ENCODE measurements at places on chromosomes 1 and 21.

GRCh38 chr1:109652402-109652801, 3.5 kb upstream of the GSTM4 start:
- DNase-seq, result no peak

- no peak for DNase-seq
Observed at GRCh38 chr1:3955196-3955772, 55.2 kb upstream of the C1orf174 start.

DNA sequence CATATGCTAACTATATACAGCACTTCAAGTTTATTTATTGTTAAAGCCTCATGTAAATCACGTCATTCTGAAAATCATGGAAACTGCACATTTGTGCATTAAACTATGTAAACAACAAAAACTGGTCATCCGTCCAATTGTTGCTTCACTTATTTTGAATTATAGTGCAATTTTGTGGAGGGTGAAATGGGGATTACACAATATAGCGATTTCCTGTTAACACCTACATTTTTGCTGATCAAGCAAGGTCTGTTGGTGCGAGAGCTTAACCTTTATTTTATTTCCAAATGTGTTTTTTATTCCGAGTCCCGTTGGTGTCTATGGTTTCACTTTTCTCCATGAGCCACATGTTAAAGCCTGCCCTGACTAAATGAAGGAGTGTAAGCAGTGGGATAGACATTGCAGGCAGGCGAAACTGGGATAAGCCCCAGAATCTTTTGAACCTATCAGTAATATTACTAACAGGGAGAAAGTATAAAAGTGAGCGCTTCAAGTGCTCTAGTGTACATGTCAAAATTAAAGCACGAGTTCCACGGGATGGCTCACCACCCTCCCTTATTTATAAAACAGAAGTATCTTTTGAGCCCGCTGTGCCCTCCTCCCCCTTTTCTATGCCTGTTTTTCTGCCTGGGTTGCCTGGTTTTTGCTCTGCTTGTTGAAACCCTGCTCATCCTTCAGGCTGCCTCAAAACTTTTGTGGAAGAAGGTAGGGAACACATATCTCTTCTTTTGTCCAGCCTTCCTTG, 120.7 kb downstream of the NFIA start:
- no peak for DNase-seq

DNA sequence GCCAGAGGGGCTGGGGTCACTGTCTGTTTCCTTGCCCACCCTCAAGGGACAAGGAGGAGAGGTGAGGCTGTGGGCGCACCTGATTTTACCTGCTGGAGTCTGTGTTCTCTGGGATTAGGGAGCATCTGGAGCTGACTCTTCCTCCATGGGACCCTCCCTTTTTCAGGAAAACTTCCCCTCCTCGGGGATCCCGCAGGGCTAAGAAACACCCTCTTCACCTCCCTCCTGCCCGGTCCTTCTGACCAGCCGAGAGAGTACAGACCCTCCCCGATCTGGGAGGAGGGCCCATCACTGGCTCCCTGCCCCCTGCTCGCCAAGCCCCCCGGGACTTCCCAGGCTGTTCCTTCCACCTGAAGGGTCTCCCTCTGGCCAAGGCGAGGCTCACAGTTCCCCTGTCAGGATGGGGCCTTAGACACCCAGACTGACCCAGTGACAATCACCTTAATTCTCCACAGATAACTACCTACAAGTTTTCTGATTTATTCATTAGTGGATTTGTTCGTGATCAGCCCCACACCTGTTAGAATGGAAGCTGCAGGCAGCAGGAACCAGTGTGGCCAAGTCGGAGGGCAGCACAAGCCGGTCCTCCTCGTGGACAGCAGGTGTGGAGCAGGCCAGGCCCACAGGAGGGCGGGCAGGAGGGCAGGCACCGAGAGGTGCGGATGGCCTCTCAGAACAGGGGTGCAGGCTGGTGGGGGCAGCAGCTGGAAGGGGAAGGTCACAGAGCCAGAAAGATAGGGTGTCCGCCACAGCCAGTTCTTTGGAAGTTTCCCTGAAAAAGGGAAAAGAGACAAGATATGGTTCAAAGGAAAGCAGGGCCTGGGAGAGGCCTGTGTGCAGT, 15.9 kb upstream of the SAMD11 start:
- no peak for DNase-seq

GRCh38 chr1:164261691-164262240, 297.2 kb upstream of the PBX1 start:
- DNase-seq, result no peak

DNA sequence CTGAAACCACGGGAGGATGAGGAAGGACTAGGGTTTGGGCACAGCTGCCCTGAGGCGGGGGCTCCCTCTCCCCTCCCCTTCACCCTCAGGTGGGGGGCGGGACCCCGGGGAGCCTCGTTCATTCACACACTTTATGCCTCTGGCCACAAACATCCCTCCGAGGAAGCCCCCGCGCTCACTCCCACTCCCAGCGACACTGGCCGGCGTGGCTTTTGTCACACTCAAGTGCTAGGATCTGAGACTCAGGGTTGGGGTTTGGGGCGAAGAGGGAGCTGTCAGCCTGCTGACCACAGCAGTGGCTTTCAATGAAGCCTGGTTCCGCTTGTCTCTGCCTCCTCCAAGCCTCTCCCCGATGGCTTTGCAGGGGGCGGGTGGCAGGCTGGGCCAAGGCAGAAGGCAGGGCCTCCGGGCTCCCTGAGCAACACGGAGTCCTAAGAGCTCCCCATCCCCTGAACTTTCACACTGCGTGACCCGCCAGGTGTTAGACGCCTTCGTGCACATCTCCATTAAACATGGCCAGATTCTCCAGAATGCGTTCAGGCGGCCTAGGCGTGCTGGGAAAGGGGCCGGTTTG, 178.1 kb downstream of the NPHP4 start:
- DNase-seq, result no peak

DNA sequence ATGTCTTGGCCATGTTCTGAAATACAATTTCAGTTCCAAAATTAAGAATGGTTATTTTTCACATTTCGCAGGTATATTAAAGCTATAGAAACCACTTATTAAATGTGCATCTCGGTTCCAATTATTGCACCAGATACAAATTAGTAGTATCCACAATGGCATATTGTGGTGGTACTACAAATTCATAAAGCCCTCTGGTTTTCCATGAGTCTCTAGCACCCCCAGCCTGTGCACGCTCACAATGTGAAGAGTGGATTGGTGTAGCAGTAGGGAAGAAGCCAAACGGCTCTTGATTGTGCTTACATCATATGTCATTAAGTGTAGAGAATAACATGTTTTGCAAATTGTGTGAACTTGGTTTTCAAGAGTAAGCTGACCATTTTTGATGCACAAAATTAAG, 1.9 kb upstream of the BRINP3 start:
- DNase-seq, result peak; percentile 48

GRCh38 chr1:15289251-15289651, 42.2 kb downstream of the FHAD1 start:
- DNase-seq, result no peak

DNA sequence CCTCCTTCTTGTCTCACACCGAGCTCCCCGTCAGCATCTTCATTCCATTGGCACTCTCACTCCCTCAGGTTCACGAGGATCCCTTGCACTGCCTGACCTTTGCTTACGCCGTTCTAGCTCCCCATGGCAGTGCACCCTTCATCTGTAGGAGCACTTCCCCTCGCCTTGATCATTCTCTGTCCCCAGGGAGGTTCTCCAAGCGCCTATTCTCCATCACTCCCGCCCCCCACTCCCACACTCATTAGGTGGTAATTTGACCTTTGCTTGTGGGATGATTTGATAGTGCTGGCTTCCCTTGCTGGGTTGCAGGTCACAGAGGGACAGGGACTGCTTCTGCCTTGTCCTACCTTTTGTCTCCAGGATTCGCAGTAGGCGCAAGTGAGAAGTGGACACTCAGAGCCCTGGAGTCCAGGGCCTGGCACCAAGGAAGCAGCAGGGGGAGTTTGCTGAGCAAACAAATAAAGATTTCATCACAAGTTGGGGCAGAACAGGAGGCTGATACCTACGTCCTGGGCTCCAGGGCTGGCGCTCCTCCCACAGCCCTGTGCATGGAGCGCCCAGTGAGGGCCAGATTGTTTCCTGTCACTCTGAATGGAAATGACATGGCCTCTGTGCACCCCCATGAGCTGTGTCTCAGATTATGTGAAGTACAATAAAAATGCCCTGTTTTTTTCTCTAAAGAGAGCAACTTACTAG, 82.0 kb upstream of the RUNX3 start:
- no peak for DNase-seq

GRCh38 chr1:182169203-182169602, 107.7 kb upstream of the ZNF648 start:
- no peak for DNase-seq

- peak; percentile 63 for DNase-seq
Observed at GRCh38 chr1:180954005-180954800, 41.5 kb downstream of the KIAA1614 start.

DNA sequence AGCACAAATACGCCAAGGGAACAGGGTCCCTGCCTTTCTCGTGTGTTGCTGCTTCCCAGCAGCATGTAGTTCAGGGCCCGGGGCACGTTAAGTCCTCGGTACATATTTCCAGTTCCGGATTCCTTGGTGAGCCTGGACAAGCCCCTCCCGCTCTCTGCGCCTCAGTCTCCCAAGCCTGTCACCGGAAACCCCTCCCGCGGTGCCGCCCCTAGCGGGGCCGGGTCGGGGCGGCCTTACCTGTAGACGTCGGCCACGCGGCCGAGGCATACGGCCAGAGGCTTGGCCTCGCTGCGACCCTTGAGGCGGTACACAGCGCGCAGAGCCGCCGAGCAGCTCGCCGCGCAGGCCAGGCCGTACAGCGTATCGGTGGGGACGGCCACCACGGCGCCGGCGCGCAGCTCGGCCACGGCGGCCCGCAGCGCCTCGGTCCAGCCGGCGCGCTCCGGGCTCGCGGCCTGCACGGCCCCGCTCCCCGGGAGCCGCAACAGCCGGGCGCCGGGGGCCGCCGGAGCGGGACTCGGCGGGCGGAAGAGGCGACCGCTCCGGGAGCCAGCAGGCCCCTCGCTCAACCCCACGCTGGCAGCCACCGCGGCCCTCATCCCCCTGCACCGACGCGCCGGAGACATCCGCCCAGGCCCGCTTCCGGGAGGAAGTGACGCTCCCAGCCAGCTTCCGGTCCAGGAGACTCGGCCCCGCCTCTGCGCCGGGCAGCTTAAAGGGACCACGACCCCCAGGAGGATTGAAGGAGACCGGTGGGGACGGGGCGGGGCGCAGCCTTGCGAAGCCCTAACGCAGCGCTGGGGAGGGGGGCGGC, at the start of the genes C1orf122 and YRDC:
Gene C1orf122, plus strand, starts transcription at position 236 of the 814 bp plus-strand sequence. CDS start 615 bp downstream, outside the sequence.
Gene YRDC, minus strand, starts transcription at position 654 of the 814 bp plus-strand sequence. Its CDS starts 28 bp downstream, at position 626.
- DNase-seq, result peak; percentile 91

GRCh38 chr1:200738949-200739651, 407 bp downstream of the CAMSAP2 start:
- no peak for DNase-seq

DNA sequence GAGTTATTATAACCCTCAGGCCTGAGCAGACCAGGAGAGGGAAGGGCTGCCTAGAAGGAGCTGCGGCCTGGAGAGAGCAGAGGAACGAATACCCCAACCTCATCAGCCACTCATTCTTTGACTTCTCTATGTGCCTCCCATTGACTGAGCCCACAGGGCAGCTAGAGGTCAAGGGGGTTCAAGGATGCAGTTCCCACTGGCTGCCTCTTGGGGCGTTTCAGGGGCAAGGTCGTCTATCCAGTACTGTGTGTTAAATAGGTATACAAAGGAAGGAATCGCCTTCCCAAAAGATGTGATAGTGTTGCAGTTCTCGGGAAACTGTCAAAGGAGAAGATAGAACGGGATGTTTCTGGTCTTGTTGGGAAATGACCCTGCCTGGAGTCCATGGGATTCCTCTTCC, 250.6 kb downstream of the PRDM2 start:
- no peak for DNase-seq

GRCh38 chr1:14997646-14998276, 155.8 kb upstream of the TMEM51 start:
- no peak for DNase-seq

DNA sequence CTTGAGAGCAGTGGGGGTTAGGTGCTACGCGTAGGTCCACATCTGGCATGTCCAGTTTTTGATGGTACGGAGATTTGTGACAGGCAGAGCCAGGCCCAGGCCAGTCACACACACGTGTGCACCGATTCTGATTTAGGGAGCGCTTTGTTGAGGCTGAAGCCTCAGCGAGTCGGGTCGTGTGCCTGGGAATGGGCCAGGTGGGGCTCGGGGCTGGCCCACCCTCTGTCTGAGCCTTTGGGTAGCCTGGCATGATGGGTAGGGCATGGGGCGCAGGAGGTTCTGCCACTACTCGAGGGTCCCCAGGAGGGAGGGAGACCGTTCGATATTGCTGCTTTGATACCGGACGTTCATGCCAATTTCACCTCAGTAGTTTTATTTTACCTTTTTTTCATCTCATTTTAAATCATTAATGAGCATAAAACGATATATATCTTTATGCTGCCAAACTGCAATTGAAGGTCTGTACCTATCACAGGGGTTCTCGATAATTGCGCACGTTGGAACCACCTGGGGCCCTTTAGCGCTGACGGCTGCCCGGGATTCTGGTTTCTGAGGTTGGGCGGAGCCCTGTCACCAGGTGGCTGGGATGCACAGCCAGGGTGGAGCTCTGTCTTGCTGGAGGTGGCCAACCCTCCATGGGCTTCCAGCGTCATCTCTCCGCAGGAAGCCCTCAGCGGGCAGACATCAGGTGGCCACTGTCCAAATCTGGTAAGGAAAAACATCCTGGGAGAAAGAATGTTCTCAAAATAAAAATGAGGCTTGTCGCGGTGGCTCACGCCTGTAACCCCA, 71.9 kb downstream of the SCCPDH start:
- DNase-seq, result no peak

- DNase-seq, result peak; percentile 78
Observed at GRCh38 chr1:247331172-247331524, 519 bp downstream of the ZNF496 start.

Measured in BE2C (cell line).